ENCODE measurements at places on chromosomes 4 and X.

DNA sequence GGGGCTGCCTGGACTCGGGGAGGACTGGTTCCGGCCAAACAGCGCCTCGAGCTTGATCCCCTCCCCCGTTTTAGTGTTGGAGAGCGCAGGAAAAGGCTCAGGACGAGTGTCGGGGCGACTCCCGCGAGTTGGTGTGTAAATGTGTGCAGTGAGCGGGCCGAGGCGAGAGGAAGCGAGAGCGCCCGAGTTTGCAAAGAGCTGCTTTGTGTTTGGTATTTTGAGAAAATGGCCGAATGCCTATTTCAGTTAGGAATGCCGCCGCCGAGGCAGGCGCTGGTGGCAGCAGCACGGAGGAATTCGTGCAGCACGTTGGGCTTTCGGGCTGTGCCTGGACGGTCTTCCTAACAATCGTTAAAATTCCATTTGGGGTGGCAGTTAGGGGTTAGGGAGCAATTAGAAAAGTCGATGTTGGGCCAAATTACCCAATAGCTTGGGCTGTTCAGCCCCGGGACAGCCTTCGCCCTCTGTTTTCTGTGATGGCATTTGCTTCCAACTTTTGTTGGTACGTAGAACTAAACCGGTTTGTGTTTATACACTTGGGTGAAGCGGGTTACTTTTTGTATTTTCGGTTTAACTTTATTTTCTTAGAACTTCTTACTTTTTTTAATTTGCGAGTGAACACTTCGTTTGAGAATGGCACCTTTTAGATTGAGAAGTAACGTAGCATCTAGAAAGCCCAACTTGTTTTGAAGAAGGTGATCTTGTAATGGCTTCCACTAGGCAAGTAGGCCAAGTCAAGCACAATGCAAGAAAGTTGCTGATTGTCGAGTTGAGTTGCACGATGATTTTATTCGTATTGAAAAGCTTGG, 1.6 kb downstream of the REST start:
- DNase-seq, result peak; percentile 69

GRCh38 chr4:76489686-76490161, 54.7 kb downstream of the SHROOM3 start:
- DNase-seq, result no peak

- no peak for DNase-seq
These were observed 57.5 kb upstream of the BMPR1B start for GRCh38 chr4:94700298-94700697.

GRCh38 chrX:11949291-11949690, 189.0 kb upstream of the FRMPD4 start:
- no peak for DNase-seq

- no peak for DNase-seq
These were observed 121.6 kb downstream of the TMEM144 start for GRCh38 chr4:158331863-158332262.

- no peak for DNase-seq
These were observed 51.4 kb upstream of the LRAT start for GRCh38 chr4:154692304-154692818.

DNA sequence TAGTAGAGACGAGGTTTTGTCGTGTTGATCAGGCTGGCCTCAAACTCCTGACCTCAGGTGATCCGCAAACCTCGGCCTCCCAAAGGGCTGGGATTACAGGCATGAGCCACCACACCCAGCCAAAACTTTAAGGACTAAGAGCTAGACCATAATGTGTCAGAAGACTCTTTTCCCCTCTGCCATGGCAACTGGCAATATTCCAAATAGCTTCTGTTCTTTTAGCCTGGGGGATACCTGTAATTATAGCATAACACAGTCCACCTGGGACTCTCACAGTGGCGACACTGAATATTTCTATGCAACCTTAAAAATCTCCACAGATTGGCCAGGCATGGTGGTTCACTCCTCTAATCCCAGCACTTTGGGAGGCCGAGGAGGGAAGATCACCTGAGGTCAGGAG, 45.5 kb upstream of the RBM47 start:
- DNase-seq, result no peak

GRCh38 chr4:139907001-139907809, 241.6 kb downstream of the MGST2 start:
- no peak for DNase-seq

DNA sequence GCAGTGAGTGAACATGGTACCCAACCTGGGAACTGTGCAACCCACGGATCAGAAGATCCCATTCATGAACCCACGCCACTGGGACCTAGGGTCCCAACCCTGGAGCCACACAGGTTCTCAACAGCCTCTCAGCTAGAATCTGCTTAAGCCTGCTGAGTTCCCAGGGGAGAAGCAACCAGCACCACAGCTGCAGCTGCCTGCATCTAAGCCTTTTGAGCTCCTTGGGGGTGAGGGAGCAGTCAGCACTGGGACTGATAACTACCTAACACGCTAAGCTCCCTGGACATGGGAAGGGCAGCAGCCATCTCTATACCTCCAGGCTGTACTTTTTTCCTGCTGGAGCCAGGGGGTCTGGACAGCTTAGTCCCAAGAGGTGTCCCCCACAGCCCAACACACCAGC, 179.3 kb downstream of the IL15 start:
- DNase-seq, result no peak

DNA sequence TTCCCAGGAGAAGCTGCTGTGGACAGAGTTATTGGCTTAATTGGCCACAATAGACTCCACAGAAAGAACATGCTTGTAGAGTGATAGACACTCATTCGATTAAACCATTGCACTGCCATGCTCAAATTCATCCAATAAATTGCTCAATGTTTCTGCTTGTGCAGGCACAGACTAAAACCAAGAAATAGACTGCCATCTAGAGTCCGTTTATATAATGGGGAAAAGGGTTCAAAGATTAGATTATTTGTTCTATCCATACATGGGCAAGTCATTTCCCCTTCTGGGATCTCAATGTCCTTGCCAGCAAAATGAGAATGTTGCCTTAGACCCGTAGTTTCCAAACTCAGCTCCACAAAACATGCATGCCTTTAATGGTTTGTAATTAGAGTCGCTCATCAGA, 8.7 kb downstream of the SMIM10 start:
- no peak for DNase-seq

DNA sequence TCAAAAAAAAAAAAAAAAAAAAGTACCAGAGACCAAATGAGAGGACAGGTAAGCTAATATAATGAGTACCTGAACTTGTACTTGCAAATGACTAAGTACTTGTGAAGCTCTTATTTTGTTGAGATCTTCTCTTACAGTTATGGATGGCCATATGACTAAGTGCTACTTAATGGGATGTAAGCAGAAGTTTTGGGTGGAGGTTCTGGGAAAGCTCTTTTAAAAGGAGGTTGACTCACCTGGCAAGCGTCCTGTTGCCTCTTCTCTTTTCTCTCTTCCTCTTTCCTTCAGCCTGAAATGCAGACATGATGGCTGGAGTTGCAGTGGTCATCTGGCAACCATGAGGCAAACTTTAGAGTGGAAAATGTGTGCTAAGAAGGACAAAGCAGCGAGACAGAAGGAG, 36.9 kb upstream of the MED14 start:
- no peak for DNase-seq

DNA sequence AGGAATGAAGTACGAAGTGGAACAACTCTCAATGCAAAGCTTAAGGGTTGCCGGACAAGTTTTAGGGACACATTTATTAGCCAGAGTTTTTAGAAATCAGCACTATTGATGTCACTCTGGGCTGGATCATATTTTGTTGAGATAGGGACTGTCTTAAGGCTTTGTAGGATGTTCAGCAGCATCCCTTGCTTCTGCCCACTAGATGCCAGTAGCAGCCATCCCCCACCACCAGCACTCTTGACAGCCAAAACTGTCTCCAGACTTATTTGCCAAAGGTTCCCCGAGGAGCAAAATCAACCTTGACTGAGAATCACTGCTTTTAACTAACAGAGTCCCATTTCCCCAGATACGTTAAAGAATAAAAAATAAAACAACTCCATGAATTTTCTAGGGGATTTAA, 1497.3 kb downstream of the STIM2 start:
- no peak for DNase-seq

- DNase-seq, result no peak
These were observed 241.8 kb downstream of the GALNTL6 start for GRCh38 chr4:172055046-172055445.

GRCh38 chr4:141899541-141899940, 263.2 kb downstream of the IL15 start:
- DNase-seq, result no peak

GRCh38 chrX:84865113-84865512, 138.6 kb upstream of the APOOL start:
- no peak for DNase-seq

- no peak for DNase-seq
These were observed 1116.0 kb upstream of the TENM3 start for GRCh38 chr4:181127171-181127570.

- DNase-seq, result no peak
These were observed 17.5 kb downstream of the FHIP1A start for GRCh38 chr4:151426513-151426912.

DNA sequence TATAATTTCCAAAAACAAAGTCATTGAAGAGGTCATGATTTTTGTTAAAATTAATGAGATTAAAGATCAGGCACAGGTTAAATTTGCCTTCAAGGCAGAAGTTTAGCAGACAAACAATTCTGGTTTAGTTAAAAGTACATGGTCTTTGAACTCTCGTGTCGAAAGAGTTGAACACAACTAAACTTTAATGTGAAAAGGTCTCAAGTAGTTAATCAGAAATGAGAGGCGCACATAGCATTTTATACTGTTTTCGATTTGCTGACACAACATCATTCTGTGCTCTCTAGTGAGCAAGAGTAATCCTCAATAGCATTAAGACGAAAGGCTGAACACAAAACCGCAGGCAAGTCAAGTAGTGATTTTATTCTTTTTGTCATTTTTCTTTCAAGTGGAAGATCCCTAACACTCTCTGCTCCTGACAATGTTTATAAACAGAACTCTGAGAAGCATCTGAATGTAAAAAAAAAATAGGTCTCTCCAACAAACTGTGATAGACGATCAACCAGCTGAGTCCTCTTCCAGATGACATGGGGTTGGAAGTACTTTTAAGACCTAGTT, 49.8 kb downstream of the SH3RF1 start:
- no peak for DNase-seq

- DNase-seq, result no peak
These were observed 940.0 kb downstream of the SH3BGRL start for GRCh38 chrX:82141942-82142341.

GRCh38 chr4:106343865-106344646, 24.5 kb downstream of the GIMD1 start:
- no peak for DNase-seq

DNA sequence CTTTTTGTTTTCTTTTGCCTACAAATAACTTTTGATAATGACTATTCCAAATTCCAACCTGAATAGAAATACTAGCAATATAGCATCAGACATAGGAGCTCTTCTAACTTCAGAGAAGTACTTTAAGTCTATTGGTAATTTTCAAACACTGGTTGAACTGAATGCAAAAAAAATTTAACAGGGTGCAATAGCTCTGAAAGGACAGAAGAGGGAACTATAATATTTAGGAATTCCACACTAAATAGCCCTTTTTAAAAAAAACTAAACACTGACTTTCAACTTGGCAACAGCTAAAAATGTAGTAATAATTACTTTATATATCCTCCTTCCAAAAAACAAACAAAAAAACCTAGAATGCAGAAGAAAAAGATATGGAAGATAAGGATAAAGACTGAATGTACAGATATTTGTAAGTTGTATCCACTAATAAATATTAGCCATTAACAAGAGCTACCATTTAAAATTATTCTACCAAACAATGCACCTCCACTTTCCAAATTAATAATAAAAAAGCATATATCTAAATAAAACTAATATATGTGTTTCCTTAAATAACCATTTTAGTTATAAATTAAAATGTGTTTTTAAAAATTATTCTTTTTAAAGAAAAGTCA, 81.4 kb downstream of the FBXW7 start:
- no peak for DNase-seq

- DNase-seq, result no peak
These were observed 37.2 kb upstream of the FAM9B start for GRCh38 chrX:9071031-9071650.

DNA sequence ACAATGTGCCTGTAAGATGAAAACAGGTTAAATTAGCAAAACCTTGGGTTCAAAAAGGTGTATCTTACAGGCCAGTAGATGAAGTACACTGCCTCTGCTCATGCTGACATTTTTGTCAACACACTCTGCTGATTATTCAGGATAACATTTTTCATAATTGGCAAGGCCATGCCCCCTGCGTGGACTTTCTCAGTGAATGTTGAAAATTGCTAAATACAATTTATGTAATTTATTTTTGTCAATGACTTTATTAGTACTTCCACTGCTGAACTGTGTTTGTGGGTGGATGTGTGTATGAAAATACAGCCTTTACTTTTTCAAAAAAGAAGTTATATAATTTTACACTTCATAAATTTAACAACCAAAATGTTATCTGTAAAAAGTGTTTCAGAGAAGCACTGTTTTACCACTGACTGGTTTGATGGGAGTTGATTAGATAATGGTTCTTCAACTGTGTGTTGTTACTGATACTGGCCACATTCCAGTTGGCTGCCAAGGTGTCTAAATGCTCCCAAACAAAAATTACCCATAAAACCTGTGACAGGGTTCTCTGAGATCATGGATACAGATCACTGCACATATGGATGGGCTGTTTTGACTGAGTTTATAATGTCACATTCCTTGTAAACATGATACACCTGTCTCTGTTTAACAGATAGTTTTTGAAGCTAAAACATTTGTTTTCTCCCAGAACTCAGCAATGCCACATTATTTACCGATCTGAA, 151.9 kb upstream of the SLC7A11 start:
- no peak for DNase-seq

DNA sequence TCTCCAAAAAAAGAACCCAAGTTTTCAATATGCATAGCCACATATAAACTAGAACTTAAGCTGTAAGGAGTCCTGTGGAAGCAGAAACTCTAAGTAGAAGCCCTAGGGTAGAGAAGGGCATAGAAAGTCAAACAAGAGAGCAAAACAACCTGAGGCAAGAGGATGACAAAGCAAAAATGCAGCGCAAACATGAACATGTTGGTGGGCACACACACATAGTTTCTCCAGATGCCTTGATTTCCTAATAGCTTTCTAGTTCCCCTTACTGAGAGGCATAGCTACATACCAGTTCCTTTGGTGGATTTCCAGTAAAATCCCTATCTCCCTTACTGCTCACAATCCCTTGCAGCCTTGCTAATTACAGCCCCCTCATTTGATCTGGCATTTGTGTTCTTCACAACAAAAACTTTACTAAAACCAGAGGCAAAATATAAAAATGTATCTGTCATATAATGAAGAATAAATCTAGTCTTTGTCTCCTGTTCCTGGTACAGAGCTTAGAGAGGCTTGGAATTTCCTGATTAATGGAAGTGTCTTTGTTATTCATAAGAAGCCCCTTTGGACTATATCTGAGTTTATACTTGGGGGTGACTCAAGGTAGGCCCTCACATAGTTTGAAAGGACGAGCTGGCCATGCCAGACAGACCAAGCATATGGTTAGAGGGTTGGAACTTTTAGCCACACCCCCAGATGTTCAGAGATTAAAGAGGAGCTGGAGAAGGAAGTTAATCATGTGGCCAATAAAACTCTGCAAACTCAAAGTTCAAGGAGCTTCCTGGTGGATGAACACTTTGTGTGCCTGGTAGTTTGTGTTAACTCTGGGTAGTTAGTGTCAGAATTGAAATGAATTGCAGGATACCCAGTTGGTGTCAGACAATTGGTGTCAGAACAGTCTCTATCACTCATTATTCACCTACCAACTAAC, 52.7 kb upstream of the ZCCHC13 start:
- DNase-seq, result no peak

- no peak for DNase-seq
These were observed 2.8 kb upstream of the SAP30 start for GRCh38 chr4:173367946-173368345.

- DNase-seq, result no peak
These were observed 1961.5 kb upstream of the TENM3 start for GRCh38 chr4:180281724-180282123.

- DNase-seq, result no peak
These were observed 305.9 kb downstream of the CHIC1 start for GRCh38 chrX:73868916-73869315.
